SJSA1 (cell line): ENCODE measurements at places on chromosomes 12 and 14. TPM values are rescaled to one million over a fixed set of nuclear protein-coding genes. Genes with fewer than 3 reads are reported as not detected.

PPM1H gene
- 8.5 and 9.6 TPM in 2 replicates for total RNA-seq

CISTR gene
- not detected in 2 replicates for total RNA-seq

DNA sequence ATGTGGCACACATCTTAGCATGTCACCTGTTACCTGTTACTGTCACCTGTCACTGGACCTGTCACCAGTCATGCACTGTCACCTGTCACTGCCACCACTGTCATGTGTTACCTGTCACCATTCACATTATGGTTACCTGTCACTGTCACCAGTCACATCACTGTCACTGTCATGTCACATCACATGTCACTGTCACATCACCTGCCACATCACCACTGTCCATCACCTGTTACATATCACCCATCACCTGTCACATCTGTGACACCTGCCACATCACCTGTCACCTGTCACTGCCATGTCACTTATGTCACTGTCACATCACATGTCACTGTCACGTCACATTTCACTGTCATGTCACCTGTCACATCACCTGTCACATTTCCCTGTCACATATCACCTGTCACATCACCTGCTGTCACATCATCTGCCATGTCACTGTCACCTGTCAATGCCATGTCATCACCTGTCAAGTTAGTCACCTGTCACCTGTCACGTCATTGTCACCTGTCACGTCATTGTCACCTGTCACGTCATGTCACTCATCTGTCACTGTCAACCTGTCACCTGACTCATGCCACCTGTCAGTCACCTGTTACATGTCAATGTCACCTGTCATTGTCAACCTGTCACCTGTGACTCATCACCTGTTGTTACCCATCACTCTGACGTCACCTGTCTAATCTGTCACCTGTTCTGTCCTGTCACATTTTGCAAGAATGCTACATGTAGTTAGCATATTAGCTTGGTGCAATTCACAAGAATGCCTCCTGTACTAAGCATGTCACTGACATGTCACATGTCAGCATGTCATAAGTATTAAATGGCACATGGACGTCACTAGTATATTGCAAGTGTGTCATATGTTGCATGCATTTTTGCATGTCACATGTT lies 29.0 kb upstream of the TESC start:
- H3K27ac ChIP-seq: no peak overlapping the region
- H3K36me3 ChIP-seq: no peaks in the 10 kb centered on the region
- no peaks in the 10 kb centered on the region for H3K4me1 ChIP-seq
- H3K4me3 ChIP-seq: no peak overlapping the region
- DNase-seq: no peak
- no peaks in the 10 kb centered on the region for H3K27me3 ChIP-seq

DNA sequence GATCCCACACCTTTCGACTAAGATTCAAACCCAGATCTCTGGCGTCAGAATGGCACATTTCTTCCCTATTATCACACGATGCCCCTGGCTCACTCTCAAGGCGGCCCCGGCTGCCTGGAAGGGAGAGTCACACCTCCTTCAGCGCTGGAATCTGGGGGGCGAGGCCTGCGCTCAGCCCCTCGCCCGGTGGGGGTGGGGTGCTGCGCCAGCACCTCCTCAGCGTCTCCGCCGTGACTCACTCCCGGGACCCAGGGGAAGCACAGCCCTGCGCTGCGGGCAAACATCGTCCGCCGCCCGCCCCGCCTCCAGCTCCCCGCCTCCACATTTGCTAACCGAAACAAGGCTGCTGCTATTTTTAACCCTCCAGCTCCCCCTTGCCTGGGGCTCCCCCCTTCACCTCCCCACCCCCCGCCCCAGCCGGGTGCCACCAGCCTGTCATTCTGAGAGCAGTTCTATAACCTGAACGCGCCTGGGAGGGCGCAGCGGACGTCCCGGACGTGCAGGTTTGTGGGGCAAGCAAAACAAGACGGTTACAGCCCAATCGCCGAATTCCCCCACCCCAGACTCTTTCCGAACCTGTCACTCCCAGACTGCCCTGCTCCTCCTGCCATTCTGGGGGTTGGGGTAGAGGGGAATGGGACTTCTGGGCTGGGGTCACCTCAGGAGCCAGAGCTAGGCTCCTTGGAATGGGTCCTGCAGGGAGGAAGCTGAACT lies 6.7 kb downstream of the HDAC7 start:
- H3K4me3 ChIP-seq: peak overlapping the region; percentile 15; the same call in 1 of the 2 replicates
- peak overlapping the region; percentile 48 for H3K27ac ChIP-seq
- peaks cover 42% of the 10 kb centered on the region for H3K36me3 ChIP-seq

- DNase-seq: no peak
- H3K4me1 ChIP-seq: no peaks in the 10 kb centered on the region
- H3K36me3 ChIP-seq: no peaks in the 10 kb centered on the region; the same call in 1 of the 2 replicates
- H3K27me3 ChIP-seq: no peaks in the 10 kb centered on the region
Observed at GRCh38 chr12:113820842-113821241, 145.3 kb downstream of the RBM19 start.

DNA sequence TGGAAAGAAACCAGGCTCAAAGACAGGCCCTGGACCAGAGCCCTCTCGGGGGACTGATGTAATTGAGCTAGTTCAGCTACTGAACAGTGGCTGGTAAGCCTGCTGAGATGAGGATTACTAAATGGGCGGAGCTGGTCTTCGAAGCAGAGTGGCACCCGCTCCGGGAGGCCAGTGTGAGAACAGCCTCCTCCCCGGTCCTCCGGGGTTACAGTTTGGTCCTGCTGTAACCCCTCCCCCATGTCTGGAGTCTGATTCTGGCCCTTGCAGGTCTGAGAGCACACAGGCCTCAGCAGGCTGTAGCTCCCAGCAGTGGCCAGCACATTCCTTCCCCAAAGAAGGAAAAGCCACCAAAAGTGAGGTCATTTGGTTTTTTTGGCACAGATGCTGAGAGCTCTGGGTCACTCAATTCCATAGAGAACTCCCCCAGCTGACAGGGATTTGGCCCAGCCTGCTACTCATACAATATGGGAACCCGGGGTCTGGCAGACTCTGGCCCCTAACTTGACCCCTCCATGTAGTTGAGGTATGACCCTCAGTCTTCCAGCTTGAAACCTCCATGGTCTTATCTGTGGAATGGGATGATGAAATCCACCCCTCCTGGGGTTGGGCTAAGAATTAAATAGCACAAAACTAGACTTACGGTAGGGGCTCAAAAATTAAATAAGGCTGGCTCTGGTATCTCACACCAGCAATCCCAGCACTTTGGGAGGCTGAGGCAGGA lies 39.0 kb downstream of the ACTN1 start:
- peaks cover 75% of the 10 kb centered on the region for H3K4me1 ChIP-seq
- peaks cover 73% of the 10 kb centered on the region for H3K36me3 ChIP-seq
- no peak overlapping the region for H3K4me3 ChIP-seq
- H3K27ac ChIP-seq: peak overlapping the region; percentile 52
